ENCODE measurements at places on chromosomes 3 and 15.

- peak; percentile 100 for DNase-seq
These were observed at the start of gene RNU5B-1 for GRCh38 chr15:65304381-65305149. RNU5B-1 (plus strand) TSS chr15:65304677.

GRCh38 chr3:184366619-184367289 lies 5.2 kb downstream of the POLR2H start:
- DNase-seq: no peak

GRCh38 chr3:113532698-113533533 lies 561 bp downstream of the SIDT1 start:
- DNase-seq: no peak

DNA sequence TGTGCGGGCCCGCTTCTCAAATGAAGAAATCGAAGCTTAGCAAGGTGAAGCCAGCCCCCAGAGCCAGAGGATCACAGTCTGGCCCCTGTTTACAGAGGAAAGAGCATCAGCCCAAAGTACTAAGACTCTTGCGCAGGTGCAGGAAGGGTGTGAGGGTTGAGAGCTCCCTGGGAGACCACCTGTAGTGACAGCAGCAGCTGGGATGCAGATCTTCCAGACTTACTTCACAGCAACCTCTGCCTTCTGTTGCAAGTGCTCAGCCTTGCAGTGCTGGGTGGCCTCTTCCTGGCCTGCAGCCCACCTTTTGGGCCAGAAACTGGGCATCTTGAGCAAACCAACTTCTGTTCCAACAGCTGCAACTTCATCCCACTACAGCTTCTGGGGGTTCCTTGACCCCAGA lies 19.7 kb downstream of the SPATA12 start:
- DNase-seq: no peak

- no peak for DNase-seq
These were observed 15.6 kb downstream of the B4GALT4 start for GRCh38 chr3:119225121-119225520.

DNA sequence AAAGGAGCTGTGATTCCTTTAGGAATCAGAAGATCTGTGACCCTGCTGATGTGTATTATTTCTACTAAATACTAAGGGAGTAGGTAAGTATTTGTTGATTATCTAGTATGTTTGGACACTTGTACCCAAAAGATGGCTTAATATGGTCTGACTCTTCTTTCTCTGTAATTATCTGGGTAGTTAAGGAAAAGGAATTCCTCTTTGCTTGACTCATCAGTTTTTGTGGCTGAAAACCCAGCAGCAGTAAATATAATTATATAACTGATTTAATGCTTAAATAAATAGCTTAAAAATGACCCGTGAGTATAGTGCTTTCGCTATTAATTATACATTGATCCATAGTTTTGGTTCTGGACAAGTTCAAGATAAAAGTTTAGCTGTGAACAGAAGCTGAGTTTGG lies 155.8 kb downstream of the LRTM1 start:
- no peak for DNase-seq

DNA sequence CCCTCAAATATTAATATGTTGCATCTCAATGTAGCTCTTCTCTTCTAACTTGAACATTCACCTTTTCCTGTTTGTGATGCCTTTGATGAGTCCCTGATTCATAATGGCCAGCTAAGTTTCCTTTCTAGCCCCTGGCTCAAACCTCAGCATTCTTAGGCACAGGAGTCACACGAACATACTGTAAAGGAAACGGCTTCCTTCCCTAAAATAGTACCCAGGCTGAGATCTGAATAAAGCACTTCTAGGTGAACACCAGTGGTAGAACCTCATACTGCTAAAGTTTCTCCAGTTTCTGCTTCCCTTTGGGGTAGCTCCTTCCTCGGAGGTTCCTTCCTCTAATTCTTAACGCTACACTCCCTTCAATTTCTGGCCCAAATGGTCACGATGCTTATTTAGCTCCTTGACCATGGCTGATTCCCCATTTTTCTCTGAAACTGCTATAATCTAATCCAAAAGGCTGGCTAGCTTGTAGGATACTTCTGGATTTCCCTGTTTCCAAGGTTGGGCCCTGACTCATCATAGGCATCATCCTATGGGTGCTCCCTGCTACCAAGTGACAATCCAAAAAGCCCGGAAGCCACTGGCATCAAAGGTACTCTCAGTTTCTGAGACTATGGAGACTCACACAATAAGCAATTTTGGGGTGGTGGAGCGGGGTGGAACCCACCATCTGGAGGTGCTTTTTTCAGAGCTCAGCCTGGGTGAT lies 2.4 kb downstream of the ANAPC13 start:
- DNase-seq: peak; percentile 67

- DNase-seq: no peak
These were observed 1.8 kb downstream of the CELSR3 start for GRCh38 chr3:48660800-48661400.

DNA sequence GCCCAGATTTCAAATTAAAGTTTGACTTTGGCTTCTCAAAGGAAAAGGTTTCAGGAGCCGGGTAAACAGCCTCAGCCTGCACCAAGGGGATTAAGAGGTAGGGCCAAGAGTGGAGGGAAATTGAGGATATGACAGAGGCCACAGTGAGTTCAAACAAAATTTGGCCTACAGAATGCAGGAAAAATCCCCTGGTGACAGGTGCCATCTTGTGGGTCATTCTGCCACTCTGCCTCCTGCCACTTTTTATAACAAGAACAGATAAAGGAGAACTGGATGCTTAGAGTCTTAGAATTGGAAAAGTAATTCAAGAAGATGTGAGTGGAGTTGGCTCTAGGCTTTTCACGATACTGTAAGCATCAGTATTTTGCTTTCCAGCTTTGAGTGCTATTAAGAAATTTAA lies 253.2 kb downstream of the NR2F2 start:
- DNase-seq: no peak

DNA sequence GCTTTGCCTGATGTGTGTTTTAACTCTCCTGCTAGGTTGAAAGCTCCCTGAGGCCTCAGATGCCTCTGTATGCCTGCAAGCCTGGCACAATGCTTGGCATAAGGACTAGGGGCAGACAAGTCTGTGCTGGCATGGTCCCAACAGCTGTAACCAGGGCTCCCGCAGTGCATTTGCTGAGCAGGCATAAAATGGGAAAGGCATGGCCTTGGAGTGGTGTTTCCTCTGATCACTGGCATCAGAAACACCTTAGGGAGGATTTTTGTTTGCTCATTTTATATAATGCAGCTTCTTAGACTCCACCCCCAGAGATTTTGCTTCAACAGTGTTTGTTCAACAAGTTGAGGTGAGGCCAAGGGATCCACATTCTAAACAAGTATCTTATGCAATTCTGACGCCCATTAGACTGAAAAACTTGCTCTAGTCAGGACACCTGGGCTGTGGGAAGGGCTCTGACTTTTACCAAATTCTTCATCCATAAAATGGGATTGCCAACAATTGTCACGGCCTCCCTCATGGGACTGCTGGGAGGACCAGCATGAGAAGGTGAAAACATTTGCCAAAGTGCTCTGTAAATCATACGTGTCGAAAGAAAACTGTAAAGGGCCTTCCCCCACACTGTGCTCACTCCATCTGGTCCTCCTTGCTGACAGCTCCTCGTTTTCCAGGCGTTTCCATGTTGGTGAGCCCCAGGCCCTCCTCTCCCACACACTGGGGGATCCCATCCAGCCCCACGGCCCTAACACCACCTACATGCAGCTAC lies 43.1 kb downstream of the STARD5 start:
- no peak for DNase-seq

DNA sequence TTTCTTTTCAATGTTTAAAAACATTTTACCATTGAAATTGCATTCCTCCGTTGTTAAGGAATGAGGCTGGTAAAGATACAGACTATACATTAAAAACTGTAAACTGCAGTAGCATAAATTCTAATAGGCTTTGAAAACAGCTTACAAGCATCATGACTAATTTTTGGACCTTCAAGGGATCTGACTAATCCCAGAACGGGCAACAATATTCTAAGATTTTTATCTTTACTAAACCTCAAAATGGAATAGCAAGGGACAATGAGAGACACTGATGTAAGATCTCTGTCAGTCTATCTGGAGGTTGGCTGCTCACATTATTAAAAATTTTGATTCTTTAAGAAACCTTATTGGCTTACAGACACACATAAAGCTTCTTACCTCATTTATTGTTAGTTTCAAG lies 74.7 kb downstream of the BTD start:
- no peak for DNase-seq

Data from SW 1271 (cell line).